Activated T-helper 1 cell treated with anti-CD3 and anti-CD28 coated beads, Interleukin-12 subunit alpha, Interleukin-12 subunit beta, Interleukin-2, Interleukin-4 antibody, amounts not matched to agents 30 ng/mL and 10 ng/mL and 1 ng/mL, durations not matched to agents 14 hours and 24 hours and 36 hours (primary cell): ENCODE measurements at places on chromosomes 7 and 10. TPM values are rescaled to one million over a fixed set of nuclear protein-coding genes. Genes with fewer than 3 reads are reported as not detected.

The COPS6 gene
- total RNA-seq: 101 and 115 TPM in 2 replicates

The TCF7L2 gene
- 0.32 and 0.36 TPM in 2 replicates for total RNA-seq

The AGFG2 gene
- 113 and 124 TPM in 2 replicates for total RNA-seq

The MMP21 gene
- not detected in 2 replicates for total RNA-seq

The CARD11 gene
- 120 and 128 TPM in 2 replicates for total RNA-seq

The CDCA7L gene
- 102 and 113 TPM in 2 replicates for total RNA-seq

The NODAL gene
- not detected in 2 replicates for total RNA-seq

The MCM10 gene
- 104 and 106 TPM in 2 replicates for total RNA-seq

The FOXL3 gene
- total RNA-seq: not detected in 2 replicates

The CALHM1 gene
- not detected in 2 replicates for total RNA-seq

The CAPZA2 gene
- total RNA-seq: 143 and 165 TPM in 2 replicates

The EN2 gene
- not detected in 2 replicates for total RNA-seq

The IL6 gene
- 0.32 and 0.54 TPM in 2 replicates for total RNA-seq

The FGFR2 gene
- not detected in 2 replicates for total RNA-seq

The PAPOLB gene
- total RNA-seq: not detected in 2 replicates

The IFIT2 gene
- total RNA-seq: 0.34 and 0.47 TPM in 2 replicates

The BAIAP2L1 gene
- total RNA-seq: 1.7 and 2.7 TPM in 2 replicates

The HOXA6 gene
- not detected in 2 replicates for total RNA-seq

The PGAM1 gene
- total RNA-seq: 967 and 979 TPM in 2 replicates

The CCDC146 gene
- total RNA-seq: 1.2 and 2.1 TPM in 2 replicates

The SPDYE11 gene
- total RNA-seq: not detected in 2 replicates

The RAB11FIP2 gene
- total RNA-seq: 13.0 and 13.1 TPM in 2 replicates

The FAM25C gene
- not detected in 2 replicates for total RNA-seq

The SPDYE6 gene
- total RNA-seq: not detected in 2 replicates

The MPP7 gene
- total RNA-seq: 0.15 and 0.29 TPM in 2 replicates

The PTPRZ1 gene
- total RNA-seq: not detected in 2 replicates

The NPSR1 gene
- not detected in 2 replicates for total RNA-seq

The FRAT2 gene
- 10.8 and 11.2 TPM in 2 replicates for total RNA-seq

The SLC29A4 gene
- total RNA-seq: 0.29 and 0.54 TPM in 2 replicates
